Astrocyte (in vitro differentiated cells and primary cell): ENCODE measurements at places on chromosomes 2 and 18. TPM values are rescaled to one million over a fixed set of nuclear protein-coding genes. Genes with fewer than 3 reads are reported as not detected.

DNA sequence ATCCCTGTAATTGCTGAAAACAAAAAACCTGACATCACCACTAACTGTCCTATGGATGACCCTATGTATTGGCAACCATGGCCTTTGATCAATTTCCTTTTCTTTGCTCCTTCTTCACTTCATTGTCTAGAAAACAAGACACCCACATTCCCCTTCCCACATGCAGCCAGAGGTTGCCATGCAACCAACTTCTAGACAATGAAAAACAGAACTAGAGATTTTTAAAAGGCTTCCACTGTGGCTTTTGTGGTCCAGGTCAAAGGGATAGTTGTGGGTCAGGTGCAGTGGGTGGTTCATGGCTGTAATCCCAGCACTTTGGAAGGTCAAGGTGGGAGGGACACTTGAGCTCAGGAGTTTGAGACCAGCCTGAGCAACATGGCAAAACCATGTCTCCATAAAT, 139.3 kb upstream of the DOK6 start:
- DNase-seq: peak; percentile 22

- DNase-seq: no peak
Observed at GRCh38 chr2:68857202-68857845, 13.9 kb downstream of the BMP10 start.

DNA sequence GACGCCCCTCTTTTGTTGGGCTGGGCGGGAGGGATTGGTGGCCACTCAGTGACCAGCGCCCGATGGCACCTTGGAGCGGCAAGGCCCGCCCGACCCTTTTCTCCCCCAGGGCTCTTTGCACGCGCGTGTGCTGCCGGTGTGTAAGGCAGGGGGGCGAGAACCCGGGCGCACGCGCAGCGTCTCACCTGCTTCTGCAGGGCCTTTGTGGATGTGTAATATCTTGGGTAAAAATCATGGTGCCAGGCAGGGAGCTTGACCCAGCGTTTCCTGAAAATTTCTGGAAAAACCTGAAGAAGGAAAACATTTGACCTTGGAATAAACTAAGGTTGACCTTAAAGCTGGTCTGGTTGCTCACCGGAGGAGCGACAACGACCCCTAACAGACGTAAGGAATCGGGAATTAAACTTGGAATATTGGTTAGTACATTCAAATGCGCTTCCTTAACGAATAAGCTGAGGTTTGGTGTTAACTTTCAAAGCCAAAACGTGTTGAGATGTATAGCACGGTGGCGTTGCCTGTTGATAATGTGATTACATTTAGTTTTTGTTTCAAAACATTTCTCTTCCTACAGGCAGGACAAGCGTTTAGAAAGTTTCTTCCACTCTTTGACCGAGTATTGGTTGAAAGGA, 438 bp downstream of the HSPE1 start:
- peak; percentile 2 for DNase-seq

- DNase-seq: no peak
Observed at GRCh38 chr2:10910625-10911024, 1.1 kb upstream of the KCNF1 start.

GRCh38 chr2:207630491-207630890, 5.3 kb upstream of the METTL21A start:
- DNase-seq: no peak

- DNase-seq: no peak
Observed at GRCh38 chr2:197196541-197197180, 113.9 kb downstream of the ANKRD44 start.

DNA sequence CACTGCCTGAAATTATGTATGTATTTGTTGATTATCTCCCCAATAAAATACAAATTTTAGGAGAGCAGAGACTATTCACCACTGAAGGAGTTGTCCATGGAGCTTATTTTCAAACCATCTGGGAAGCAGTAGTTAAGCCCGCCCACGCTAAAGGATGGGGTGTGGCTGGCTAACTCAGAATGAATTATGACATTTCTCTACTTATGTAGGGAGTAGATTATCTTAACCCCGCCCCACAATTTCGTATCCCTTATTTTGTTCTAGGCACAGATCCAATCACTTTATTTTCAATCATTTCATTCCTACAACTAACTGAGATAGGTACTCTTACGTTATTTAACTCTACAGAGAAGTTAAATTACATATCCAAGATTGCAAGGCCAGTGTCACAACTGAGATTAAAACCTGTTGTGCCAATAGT, 1.4 kb upstream of the LAPTM4A start:
- peak; percentile 80 for DNase-seq

- peak; percentile 6 for DNase-seq
Observed at GRCh38 chr2:147862859-147863516, 18.2 kb downstream of the ACVR2A start.

GRCh38 chr2:172038604-172039003, 38.9 kb downstream of the METAP1D start:
- peak; percentile 45 for DNase-seq

DNA sequence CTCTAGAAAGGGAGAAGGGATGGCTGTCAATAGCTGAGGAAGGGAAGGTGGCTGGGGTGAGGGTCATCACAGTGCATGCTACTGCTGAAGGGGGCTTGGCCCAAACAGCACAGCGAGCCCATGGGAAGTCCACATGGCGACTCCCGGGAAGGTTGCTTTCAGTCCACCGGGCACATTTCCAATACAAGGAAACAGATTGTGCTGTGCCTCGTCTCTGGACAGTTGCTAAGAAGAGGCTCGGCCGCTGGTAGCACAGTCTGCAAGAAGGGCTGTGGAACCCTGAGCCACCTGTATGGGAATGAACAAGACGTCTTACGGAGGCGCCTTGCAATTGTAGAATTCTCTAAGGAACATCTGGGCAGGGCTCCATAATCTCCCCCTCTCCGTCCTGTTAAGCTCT, 123.1 kb downstream of the CELF4 start:
- DNase-seq: no peak

- no peak for DNase-seq
Observed at GRCh38 chr2:46852598-46852997, 63.0 kb downstream of the MCFD2 start.

DNA sequence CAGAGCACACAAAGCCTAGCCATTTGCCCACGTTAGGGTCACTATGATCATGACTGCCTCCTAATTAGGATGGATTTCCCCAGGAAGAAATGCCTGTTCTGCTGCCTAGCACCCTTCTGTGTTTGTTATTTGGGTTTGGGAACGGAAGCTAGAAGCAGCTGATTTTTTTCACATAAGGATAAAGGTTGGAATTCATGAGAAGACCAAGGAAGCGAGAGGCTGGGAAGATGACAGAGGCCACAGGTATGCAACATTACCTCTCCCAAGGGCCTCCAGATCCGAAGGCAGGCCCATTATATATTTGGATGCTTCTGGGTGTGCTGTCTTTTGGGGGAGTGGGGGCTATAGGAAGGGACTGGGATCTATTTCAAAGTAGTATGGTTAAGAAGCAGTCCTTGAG, 204.7 kb downstream of the FBXO15 start:
- DNase-seq: no peak

Gene CRYGD
- not detected in 2 replicates for total RNA-seq

Gene IGFBP5
- 422 and 452 TPM in 2 replicates for total RNA-seq

Gene PTPN18
- total RNA-seq: 9.9 and 10.4 TPM in 2 replicates

Gene DSG1
- total RNA-seq: 0.05 TPM in 1 of 2 replicates, not detected in the other

Gene UGT1A10
- not detected in 2 replicates for total RNA-seq

Gene SCYGR4
- total RNA-seq: not detected in 2 replicates

Gene SNORC
- total RNA-seq: 2.1 and 3.1 TPM in 2 replicates

Gene DRC1
- 0.27 and 0.41 TPM in 2 replicates for total RNA-seq
